ENCODE measurements at places on chromosomes 12 and 14. TPM values are rescaled to one million over a fixed set of nuclear protein-coding genes. Genes with fewer than 3 reads are reported as not detected.

DNA sequence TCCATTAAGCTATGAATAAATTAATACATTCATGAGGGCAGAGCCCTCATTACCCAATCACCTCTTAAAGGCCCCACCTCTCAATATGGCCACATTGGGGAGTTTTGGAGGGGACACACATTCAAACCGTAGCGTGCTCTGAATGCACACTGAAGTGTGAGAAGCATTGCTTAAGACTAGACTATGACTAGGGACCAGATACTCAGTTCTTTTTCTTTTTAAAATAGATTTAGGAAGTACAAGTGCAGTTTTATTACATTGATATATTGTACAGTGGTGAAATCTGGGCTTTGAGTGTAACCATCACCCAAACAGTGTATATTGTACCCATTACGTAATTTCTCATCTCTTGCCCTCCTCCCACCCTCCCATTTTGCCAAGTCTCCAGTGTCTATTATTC lies 21.0 kb upstream of the JDP2 start:
- no peak overlapping the region for H3K27ac ChIP-seq
- no peaks in the 10 kb centered on the region for H3K27me3 ChIP-seq
- no peak for DNase-seq
- no peak overlapping the region for H3K4me3 ChIP-seq
- H3K4me1 ChIP-seq: no peaks in the 10 kb centered on the region

The KIF21A gene
- 21.2 TPM for polyA plus RNA-seq

GRCh38 chr14:24362241-24362960 lies 5.6 kb upstream of the NFATC4 start:
- H3K27me3 ChIP-seq: peaks cover 3% of the 10 kb centered on the region
- peaks cover 15% of the 10 kb centered on the region for H3K4me1 ChIP-seq
- no peak for DNase-seq

DNA sequence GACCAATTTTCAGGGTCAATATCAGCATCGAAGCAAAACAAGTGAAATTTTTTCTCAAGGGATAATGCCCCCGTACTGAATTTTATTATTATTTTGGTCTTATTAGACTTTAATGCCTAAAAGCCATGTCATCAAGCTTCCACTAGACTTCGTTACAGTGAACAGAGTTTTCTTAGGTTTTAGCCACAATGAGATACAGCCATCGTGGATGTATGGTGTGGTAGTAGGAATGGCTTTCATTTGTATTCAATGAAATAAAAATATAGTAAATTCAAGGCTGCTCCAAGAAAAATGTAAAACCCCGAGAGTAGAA lies 11.7 kb downstream of the TAOK3 start:
- H3K27me3 ChIP-seq: no peaks in the 10 kb centered on the region
- no peaks in the 10 kb centered on the region for H3K36me3 ChIP-seq
- H3K27ac ChIP-seq: no peak overlapping the region
- H3K4me3 ChIP-seq: no peak overlapping the region
- no peak for DNase-seq

- H3K27ac ChIP-seq: no peak overlapping the region
- no peak for DNase-seq
- H3K27me3 ChIP-seq: no peaks in the 10 kb centered on the region
Measured at GRCh38 chr14:102194856-102195255, 55.2 kb downstream of the WDR20 start.

DNA sequence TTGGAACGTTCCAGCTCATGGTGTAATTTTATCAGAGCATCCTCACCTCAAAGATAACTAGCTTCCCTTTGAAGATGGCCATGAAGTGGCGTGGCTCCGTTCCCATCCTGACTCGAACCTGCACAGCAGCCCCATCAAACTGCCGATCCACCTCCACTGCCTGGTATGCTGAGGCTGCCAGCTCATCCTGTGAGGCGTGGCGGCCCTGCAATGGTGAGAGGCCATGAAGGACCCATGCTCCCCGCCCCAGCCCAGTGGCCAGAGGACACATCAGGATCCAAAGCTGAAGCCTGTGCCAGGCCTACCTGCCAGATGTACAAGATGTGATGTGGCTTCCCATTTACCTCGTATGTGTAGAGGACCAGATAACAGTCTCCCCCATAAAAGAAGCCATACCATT lies 11.2 kb downstream of the AVIL start:
- no peak overlapping the region for H3K4me3 ChIP-seq
- no peak for DNase-seq
- no peak overlapping the region for H3K27ac ChIP-seq
- H3K4me1 ChIP-seq: no peaks in the 10 kb centered on the region
- H3K27me3 ChIP-seq: no peaks in the 10 kb centered on the region
- H3K36me3 ChIP-seq: peaks cover 60% of the 10 kb centered on the region

- no peaks in the 10 kb centered on the region for H3K27me3 ChIP-seq
- H3K4me1 ChIP-seq: no peaks in the 10 kb centered on the region
- DNase-seq: no peak
- no peak overlapping the region for H3K4me3 ChIP-seq
- no peak overlapping the region for H3K27ac ChIP-seq
Measured at GRCh38 chr14:78227248-78228077, 57.3 kb downstream of the NRXN3 start.

- no peak overlapping the region for H3K4me3 ChIP-seq
- H3K4me1 ChIP-seq: no peaks in the 10 kb centered on the region
- H3K27ac ChIP-seq: no peak overlapping the region
- H3K27me3 ChIP-seq: no peaks in the 10 kb centered on the region
Measured at GRCh38 chr12:123621619-123622530, 11.6 kb downstream of the EIF2B1 start.

DNA sequence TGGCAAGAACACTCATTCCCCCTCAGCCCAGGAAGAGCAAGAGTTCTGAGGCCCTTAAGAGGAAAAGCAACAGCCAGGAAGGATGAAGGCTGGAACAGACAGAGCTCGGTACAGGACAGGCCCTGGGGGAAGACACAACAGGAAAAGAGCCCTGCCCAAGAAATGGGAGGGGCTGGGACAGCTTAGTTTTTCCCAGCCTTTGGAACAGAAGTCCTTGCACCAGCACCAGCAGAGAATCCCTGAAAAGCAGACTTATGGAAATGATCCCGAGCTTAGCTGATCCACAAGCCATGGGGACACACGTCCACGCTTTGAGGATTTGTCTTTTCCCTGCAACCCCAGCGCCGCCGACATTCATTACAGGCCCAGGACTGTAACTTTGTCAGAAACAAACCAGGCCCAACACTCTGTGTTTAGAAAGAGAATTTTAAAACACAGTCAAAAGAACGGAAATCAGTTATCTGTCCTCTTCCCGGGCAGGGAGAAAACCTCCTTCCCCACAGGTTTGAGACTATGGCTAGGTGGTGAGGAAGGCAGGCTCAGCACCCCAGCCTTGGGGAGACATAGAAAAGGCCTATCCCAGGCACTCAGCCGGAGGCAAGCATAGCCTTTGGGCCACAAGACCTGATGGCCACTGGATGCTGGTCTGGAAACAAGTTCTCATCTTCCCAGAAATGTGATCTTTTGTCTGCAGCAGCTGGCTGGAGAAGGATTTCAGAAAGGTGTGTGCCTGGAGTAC lies 4.0 kb upstream of the AVIL start:
- peaks cover 34% of the 10 kb centered on the region for H3K36me3 ChIP-seq
- H3K27me3 ChIP-seq: no peaks in the 10 kb centered on the region
- no peaks in the 10 kb centered on the region for H3K4me1 ChIP-seq
- no peak overlapping the region for H3K27ac ChIP-seq
- no peak overlapping the region for H3K4me3 ChIP-seq
- no peak for DNase-seq

The OR11H12 gene
- not detected for polyA plus RNA-seq

GRCh38 chr12:126191031-126191891 lies 1126.0 kb downstream of the AACS start:
- no peaks in the 10 kb centered on the region for H3K4me1 ChIP-seq
- H3K27ac ChIP-seq: no peak overlapping the region
- no peaks in the 10 kb centered on the region for H3K27me3 ChIP-seq
- H3K4me3 ChIP-seq: no peak overlapping the region
- no peak for DNase-seq

The RAPGEF3 gene
- 5.9 TPM for polyA plus RNA-seq

DNA sequence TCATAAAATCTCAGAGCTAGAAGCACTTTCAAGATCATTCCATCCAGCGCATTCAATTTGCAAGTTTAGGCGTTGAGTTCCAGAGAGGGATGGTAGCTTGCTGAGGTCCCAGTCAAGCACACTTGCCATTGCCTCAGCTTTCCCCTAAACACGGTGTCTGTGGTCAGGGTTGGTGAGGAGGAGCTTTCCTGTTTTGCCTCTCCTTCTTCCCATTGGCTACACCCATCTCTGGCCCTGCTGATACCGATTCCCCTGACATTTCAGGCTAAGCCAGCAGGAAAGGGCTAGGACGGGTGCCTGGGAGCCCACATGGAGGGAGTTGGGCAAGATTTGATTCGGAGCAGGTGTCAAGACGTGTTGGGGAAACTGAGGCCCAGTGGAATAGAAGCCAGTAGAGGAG lies 9.1 kb downstream of the NFATC4 start:
- H3K36me3 ChIP-seq: no peaks in the 10 kb centered on the region
- H3K27me3 ChIP-seq: no peaks in the 10 kb centered on the region
- no peak overlapping the region for H3K4me3 ChIP-seq
